Right ventricle myocardium superior (tissue), 1 donor: ENCODE measurements at places on chromosomes 3 and 15. TPM values are rescaled to one million over a fixed set of nuclear protein-coding genes. Genes with fewer than 3 reads are reported as not detected.
A peak's percentile ranks its signal among the peaks of the same experiment; 100 is the strongest.

DNA sequence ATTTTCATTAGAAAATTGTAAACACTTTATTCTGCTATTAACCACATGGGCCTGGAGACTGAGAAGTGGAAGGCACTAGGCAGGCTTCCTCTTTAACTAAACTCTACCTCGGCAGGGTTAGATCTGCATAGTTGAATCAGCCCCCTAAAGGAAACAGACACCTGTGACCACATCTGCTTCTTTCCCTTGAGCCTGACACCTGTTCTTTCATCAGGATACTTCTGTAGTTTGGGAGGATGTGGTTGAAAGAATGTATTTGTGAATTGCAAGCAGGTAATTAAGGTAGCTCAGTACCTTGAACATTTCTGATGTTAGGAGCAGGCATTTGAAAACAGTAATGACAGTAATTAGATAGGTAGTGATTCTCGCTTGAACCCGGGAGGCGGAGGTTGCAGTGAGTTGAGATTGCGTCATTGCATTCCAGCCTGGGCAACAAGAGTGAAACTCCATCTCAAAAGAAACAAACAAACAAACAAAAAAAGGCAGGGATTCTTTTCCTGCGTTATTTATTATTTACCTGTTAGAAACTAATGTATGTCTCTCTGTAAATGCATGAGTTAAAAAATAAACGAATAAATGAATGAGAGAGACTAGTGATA, 468.5 kb downstream of the NLGN1 start:
- DNase-seq: no peak

DNA sequence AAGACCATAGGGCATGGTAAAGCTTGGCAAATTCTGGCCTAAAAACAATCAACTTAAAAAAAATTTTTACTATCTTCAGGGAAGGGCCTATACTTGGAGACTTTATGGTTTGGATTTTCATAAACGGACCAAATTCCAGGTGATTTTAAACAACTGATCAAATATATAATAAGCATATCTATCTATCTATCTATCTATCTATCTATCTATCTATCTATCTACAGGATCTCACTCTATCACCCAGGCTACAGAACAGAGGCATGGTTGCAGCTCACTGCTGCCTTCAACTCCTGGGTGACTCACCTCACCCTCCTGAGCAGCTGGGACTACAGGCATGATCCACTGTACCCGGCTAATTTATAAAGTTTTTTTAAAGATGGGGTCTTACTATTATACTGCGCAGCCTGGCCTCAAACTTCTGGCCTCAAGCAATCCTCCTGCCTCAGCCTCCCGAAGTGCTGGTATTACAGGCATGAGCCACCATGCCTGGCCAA, 6.7 kb downstream of the SPPL2A start:
- no peak for DNase-seq

- DNase-seq: no peak
Observed at GRCh38 chr3:133295199-133295901, 104.5 kb upstream of the BFSP2 start.

TGM4 gene
- total RNA-seq: not detected

LDHAL6B gene
- not detected for total RNA-seq

- no peak for DNase-seq
Observed at GRCh38 chr15:81859737-81860516, 185.9 kb downstream of the MEX3B start.

DNA sequence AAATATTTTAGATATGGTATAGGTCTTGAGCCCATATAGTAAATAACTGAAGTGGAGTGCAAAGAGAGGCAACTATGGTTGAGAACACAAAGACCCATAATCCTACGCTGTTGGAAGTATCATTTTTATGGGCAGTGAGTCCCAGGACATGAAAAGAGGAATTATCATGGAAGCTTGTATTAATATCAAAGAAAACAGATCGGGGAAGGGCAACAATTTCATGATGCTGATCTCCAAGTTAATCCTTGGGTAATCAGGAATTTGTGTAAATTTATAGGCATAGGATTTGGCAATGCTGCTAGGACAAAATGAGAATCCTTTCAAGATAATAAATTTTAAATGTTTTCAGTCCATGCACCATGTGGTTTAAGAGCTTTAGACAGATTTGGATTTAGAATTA, 40.2 kb upstream of the PYDC2 start:
- no peak for DNase-seq

ZNF717 gene
- 7.0 TPM for total RNA-seq

TTC21A gene
- 2.0 TPM for total RNA-seq

DNA sequence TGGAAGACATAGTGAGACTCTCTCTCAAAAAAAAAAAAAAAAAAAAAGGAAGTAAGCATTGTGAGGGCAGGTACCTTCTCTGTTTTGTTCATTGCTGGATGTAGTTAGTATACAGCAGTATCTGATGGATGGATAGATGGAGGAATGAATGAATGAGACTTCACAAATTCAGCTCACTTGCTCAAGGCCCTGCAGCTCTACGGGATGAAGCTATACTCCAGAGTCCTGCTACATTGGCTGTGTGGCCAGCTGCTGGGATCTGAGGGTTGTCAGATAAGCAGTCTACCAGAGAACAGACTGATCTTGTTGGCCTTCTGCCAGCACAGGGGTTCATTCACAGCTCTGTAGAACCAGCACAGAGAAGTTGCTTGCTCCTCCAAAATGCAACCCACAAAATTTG, 35.0 kb downstream of the MLH1 start:
- peak; percentile 72 for DNase-seq

DNA sequence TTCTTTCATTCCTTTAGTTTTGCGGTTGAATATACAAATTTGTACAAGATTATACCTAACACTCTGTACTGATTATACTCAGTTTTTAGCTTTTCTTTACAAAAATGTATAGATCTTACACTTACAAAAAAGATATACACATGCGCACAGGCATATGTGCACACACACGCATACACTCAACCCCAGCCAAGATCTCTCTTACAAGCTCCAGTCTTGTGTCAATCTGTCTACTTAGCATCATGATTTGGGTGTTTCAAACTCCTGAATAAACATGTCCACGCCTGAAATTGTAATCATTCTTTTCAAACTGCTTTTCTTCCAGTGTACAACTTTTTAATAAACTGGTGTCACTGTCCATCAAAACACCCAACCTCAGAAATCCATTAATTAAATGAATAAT, 180.7 kb downstream of the NAALADL2 start:
- DNase-seq: no peak

- peak; percentile 45 for DNase-seq
Observed at GRCh38 chr15:26394801-26395200, 378.1 kb downstream of the GABRB3 start.

DNA sequence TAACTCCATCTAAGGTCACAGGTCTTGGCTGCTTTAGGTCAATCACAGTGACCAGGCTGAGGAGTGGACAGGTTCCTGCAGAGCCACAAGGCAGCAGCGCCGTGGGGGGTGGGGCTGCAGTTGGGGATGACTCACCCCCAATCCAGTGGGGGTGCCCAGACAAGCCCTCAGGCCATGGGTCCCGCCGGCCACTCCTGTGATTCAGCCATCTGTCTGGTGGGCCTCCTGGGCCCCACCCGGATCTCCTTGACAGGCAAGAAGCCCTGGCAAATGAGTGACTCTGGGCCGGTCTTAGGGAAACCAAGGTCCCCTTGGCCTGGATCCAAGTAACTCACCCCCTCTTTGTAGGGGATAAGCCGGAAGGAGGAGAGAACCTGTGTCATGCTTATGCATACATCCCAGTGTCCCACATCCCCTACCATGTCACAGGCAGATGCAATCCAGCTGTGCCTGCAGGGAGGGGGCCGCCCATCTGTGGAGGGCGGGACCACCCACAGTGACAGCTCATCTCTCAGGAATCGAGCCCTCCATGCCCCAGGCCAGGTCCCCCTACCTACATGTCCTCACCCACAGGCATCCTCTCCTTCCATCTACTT, 495 bp upstream of the COL7A1 start:
- peak; percentile 57 for DNase-seq

DNA sequence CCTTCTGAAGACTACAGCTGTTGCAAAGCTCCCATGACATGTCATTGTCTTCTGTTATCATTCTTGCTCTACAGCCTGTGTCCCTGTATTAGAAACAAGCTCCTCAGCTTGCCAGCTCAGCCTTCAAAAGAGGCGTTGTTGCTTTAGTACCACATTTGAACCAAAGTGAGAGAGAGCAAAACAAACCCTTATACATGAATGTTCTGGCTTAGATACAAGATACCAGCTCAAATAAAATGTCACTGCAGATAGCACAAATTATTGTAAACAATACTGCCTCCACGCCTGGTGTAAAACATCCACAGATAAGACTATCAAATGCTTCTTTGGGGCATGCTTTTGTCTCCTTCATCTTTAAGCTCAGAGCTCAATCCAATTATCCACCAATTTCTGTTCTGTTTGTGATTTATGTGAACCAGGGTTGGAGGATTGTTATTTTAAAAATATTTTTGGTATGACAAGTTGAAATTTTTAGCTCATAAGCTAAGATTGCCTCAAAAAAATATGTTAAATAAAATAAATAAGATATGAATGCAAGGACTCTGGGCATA, 403.6 kb upstream of the CDIN1 start:
- no peak for DNase-seq

DNA sequence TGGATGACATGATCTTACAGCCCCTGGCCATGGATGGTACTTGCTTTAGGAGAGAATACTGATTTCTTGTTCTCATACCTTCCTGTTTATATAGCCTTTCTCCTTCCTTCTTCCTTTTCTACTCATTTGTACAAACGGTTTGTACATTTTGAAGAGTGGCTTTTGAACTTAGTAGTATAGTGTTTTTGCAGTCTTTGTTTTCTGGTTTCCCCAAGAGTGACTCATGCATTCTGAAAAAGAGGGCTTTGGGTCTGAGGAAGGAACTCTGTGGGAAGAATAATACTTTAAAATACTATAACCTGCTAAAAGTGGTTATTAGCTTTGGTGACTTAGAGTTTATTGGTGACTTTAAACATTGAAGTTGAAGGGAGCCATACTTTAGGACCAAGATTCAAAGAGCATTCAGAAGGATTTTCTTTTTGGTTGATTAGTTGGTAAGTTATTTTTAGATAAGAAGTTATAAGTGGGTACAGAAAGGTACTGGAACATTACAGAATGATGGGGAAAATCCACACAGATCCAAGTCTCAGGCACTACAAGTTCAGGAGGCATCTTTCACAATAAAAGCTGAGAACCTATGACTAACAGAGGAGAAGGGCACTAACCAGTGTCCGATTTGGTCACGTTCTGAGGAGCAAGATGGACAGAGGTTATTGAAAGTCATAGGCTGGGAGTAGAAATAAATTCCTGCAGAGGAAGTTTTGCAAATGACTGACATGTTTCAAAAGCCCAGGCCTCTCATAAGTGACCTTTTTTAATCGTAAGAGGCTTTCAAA, 369.6 kb upstream of the AZI2 start:
- DNase-seq: no peak

DNA sequence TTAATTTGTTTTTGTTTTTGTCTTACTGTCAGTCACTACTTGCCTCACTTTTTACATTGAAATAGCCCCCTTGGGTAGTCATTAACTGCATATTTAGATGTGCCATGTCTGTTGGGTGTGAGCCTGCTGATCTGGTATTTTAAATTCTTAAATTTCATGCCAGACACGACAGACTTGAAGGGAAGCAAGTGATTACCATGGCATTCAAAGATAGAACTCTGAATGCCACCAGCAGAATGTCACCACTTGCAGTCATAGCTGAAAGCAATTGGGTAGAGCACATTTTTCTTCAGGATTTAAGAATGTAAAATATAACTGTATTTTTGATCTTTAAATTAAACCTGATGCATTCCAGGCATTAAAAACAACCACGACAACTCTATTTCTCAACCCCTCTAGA, 396.5 kb upstream of the ATP10A start:
- no peak for DNase-seq

DNA sequence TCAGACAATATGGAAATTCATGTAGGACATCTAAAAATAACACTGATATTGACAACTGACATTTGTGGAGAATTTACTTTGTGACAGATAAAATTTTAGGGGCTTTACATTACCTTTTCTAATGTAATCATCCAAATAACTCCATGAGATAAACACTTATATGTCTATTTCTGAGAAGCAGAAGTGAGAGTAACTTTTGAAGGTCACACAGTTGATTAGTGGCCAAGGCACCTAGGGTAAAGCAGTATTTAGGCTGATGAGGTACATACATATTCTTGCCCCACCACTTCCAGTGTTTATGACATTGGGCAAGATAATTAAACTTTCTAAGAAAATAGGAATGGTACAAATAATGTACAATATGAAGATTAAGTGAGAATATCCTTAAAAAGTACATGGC, 248.4 kb downstream of the CPNE4 start:
- DNase-seq: no peak

PIERCE2 gene
- 7.4 TPM for total RNA-seq

GRCh38 chr3:14548321-14548729, 8.2 kb upstream of the GRIP2 start:
- peak; percentile 81 for DNase-seq

DNA sequence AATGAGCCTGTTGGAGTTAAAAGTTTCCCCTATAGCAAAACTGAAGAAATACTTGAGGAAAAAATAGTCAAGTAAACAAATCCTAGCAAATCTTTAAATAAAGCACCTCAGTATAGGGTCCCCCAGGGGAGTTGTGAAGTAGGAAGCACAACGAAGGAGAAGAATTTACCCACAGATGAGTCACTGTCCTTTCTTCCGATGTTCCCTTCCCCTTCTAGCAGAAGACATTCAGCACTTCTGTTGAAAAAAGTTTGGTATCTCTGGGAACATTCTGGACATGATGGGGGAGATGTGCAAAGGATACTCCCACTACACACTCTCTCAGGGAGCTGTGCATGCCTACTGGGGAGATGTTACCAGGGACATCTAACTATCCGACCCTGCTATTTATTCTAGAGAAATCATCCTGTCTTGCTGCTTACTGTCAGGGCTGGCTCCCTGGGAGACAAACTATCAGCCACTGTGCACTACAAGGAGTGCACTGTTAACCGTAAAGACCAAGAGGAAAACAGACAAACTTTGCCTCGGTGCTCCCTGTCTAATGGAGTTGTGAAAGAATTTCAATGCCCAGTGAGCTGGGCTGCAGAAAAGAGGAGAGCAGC, 93.8 kb downstream of the RFTN1 start:
- no peak for DNase-seq

CLDN18 gene
- total RNA-seq: not detected

DNA sequence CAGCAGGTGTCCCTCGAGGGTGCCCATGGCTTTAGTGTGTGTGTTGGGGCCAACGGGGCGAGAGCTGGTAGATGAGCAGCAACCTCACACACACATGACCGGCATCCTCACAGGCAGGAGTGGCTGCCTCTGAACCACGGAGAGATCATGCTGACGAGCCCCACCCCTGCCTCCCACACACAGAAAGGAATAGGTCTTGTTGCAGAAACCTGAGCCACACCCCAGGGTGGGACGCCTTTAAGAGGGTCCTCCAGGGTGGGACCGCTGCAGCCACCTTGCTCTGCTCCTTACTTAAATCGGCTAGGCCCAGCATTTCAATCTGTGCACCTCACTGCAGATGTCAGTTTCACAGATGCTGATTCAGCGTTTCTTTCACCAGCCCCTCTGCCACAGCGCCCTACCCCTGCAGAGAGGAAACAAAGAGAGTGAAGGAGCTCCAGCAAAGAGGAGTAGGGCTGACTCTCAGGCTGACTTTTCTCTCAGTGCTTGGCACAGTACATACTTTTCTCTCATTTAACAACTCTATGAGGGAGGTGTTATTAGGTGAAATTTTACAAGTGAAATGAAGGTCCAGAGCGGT, 61.2 kb upstream of the EPHB3 start:
- DNase-seq: no peak
